ENCODE measurements at places on chromosomes 2 and 18.

- no peak for DNase-seq
These were observed 59.8 kb downstream of the BCL2 start for GRCh38 chr18:63259567-63260379.

- no peak for DNase-seq
These were observed 33.8 kb downstream of the ACVR1 start for GRCh38 chr2:157842106-157842879.

DNA sequence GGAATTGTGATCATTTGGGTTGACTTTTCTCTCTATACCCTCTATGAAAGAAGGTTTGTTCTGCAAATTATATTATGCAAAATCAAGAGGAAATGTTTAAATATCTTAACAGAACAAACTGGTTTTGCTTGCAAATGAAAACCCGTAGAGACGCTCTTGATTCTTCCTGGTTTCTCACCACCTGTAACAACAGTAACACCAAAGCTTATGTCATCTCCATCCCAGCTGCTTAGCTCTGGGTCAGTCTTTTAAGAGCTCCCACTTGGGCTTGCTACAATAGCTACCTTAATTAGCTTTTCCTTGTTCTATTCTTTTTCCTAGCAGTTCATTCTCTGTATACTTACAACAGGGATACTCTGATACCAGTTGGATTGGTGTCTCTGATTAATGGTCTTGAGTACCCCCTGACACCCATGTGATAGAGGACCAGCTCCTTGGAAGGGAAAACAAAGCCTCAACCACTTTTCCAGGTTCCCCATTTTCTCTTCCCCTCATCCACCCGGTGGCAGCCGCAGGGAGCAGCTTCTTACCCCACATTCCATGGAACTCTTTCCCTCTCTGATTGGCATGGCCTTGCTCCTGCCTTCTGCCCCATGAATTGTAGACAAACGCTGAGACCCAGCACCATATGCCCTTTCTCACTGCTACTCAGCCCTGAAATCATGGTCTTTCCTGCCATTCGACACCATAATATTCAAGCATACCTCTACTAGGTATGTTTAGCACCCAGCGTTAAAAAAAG, 27.7 kb downstream of the TMEM182 start:
- DNase-seq = no peak

- no peak for DNase-seq
These were observed 6.0 kb upstream of the ADRA2B start for GRCh38 chr2:96122391-96122790.

DNA sequence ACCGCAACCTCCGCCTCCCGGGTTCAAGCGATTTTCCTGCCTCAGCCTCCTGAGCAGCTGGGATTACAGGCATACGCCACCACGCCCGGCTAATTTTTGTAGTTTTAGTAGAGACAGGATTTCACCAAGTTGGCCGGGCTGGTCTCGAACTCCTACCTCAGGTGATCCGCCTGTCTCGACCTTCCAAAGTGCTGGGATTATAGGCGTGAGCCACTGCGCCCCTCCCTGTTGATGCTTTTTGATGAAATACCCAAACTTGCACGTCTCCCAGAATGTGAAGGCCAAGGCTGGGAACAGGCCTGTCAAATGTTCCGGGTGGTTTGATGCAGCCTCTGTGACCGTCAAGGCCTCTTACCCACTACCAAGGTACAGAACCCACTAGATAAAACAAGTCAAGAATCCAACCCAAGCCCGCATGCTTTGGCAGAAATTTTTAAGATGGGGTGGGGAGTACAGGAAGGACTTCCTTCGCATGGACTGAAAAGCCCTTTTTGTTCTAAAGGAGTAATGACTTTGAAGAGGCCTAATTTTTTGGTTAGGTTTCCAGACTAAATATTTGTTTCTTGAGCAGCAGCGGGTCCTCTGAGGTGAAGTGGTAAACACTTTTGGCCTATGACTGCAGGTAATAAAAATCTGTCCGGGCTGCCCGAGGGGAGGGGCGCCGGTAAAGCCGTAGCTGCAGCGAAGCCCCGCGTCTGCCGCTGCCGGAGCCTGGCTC, 3.7 kb upstream of the EVX2 start:
- DNase-seq = no peak

GRCh38 chr2:96959406-96960110, 26.8 kb downstream of the FAM178B start:
- DNase-seq = no peak

DNA sequence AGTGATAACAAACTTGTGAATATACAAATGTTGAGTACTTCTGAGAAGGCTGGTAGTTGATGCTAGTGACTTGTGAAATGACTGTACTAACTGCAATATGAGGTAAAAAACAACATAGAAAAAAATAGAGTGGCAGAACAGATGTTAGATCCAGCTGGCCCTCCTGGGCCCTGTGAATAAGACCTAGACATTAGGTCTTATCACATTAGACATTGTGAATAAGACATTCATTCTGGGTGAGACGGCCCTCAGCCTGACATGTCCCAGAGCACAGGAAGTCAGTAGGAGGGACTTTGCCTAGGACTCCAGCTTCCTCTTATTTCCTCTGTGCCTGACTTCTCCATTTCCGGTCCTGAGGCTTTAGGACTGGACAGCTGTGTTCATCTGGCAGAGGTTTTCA, 22.9 kb downstream of the DOK1 start:
- DNase-seq = no peak

DNA sequence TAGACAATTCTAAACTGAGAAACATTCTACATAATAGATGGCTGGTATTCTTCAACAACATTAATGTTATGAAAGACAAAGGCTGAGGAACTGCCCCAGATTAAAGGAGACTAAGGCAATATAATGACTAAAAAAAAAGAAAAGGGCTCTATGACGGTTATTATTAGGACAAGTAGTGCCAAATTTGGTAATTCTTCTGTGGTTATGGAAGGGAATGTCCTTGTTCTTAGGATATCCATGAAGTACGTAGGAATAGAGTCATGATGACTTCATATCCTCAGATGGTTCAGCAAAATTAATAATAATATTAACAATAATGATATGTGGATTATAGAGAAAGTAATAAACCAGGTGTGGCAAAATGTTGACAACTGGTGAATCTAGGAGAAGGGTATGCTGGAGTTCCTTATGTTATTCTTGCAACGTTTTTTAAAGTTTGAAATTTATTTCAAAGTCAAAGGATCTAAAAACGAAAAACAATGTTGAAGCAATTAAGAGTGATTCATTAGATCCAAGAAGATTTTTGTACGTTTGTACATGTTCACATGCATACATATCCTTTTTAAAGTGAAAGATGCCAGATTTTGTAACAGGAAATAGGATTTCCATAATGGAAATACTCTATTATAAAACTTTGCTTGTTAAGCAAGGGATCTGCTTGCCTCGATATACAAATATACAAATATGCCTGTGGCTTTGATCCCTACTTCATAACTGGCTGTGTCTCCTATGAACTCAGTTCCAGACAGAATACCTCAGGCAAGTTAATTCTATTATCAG, 27.7 kb upstream of the STRN start:
- DNase-seq = no peak

- DNase-seq = no peak
These were observed 143.9 kb downstream of the L3MBTL4 start for GRCh38 chr18:6270771-6271216.

DNA sequence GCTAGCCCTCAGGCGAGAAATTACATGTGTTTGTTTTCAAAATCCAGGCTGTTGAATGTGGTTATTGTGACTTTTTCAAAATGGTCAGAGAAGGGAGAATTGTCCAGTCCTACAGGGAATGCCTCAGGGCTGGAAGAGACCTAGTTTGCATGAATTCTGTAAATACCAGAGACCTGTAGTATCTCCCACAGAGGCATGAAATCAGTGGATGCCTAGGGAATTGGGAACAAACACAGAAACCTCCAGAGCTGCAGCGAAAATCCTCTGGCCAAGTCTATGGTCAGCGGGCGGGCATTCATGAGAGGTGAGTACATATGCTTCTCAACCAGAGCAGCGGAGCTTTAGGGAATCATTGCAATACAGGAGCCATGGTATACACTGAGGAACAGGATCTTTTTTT, 1596.5 kb upstream of the NXPH2 start:
- no peak for DNase-seq

DNA sequence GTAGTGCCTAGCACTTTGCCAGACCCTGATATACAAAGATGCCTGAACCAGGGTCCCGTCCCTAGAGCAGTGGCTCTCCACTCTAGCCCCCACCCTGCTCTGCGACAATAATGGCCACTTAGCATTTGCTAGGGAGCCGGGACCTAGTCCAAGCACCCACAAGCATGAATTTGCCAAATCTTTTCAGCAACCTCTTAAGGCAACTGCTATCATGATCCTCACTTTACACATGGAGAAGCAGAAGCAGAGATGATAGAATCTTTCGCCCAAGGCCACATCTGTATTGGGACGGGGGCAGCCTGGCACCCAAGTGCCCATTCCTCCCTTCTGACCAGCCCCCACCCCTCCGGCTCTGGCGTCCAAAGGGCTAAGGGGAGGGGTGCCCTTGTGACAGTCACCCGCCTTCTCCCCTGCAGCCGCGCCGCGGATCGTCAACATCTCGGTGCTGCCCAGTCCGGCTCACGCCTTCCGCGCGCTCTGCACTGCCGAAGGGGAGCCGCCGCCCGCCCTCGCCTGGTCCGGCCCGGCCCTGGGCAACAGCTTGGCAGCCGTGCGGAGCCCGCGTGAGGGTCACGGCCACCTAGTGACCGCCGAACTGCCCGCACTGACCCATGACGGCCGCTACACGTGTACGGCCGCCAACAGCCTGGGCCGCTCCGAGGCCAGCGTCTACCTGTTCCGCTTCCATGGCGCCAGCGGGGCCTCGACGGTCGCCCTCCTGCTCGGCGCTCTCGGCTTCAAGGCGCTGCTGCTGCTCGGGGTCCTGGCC, 13.0 kb downstream of the SIGLEC15 start:
- DNase-seq = no peak

DNA sequence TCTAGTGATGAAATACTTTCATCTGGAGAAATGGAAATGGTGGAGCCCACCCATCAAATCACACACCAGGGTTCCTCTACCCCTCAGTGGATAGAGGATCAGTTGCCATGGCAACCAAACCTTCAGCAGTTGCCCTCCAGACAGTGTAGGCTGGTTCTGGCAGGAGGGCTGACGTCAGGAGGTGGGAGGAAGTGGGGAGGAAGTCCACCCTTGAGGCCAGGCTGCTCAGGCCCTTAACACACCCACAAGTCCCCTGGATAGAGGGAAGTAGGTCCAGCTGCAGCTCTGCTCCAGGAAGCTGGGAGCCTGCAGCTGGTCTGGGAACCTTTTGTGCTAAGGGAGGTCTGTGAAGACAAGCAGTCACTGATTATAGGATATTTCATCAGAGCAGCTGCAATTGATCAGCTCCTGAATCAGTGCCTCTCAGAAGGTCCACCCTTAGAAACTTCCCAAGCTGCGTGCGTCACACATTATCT, 186.6 kb downstream of the MTX2 start:
- no peak for DNase-seq

GRCh38 chr2:152466980-152467676, 132.2 kb downstream of the FMNL2 start:
- no peak for DNase-seq

- no peak for DNase-seq
These were observed 1.8 kb upstream of the SF3B6 start for GRCh38 chr2:24077879-24078278.

DNA sequence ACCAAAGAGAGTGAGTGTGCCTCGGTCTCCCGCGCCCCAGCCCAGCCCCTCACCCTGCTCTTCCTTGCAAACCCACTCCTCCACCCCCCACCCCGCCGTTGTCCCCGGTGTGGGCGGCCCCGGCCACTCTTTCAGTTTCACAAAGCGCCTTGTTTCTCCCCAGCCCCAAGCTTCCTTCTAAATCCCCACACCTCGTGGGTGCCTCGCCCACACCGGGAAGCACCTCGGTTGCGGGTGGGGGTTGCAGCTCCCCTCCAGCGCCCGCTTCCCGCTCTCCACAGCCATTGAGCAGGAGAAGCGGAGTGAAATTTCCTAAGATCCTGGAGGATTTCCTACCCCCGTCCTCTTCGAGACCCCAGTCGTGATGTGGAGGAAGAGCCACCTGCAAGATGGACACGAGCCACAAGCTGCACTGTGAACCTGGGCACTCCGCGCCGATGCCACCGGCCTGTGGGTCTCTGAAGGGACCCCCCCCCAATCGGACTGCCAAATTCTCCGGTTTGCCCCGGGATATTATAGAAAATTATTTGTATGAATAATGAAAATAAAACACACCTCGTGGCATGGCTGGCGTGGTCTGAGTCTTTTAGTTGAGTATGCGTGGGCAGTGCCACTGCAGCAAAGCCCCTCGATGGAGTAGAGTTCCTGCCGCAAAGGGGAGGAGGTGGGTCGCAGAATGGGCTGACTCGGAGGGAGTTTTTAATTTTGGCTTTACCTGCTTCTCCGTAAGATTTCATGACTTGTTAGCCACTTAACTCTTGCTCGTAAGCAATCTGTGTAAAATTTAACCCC, 848 bp downstream of the TMSB10 start:
- DNase-seq = no peak

DNA sequence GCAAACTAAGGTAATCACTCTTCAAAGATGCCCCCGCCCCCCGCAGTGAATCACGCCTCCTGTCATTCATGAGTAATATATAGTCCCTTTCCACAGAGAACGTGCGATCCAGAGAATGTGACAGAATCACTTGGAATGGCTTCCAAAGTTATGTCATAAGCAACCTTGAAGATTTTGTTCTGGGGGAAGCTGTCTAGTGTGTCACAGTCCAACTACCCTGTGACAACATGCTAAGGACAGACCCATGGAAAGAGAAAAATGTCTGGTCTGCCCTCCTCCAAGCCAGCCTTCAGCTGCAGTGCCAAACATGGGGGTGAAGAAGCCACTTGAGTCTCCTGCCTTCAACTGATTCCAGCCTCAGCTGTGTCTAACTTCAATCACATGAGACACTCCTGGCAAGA, 259.1 kb downstream of the SS18 start:
- DNase-seq = no peak

- no peak for DNase-seq
These were observed 124.1 kb upstream of the NYAP2 start for GRCh38 chr2:225275443-225275842.

GRCh38 chr2:238914648-238915015, 66.7 kb downstream of the TWIST2 start:
- no peak for DNase-seq

GRCh38 chr2:196225213-196225612, 53.8 kb upstream of the STK17B start:
- DNase-seq = no peak

DNA sequence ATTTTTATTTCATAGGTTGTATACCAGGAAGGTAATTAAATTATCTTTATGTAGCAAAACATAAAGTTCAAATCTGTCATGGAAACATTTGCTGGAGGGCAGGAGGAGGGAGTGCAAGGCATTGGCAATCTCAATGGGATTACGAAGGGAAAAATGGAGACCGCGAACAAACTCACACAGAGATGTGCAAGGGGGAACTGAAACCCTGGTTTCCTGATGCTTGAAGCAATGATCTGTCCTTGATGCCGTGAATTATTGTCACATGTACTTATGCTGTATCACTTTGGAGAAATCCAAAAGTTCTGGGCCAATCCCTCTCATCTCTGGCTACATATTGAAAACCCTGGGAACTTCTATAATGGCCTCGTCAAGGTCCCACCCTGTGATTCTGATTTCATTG, 65.0 kb upstream of the MFF start:
- DNase-seq = no peak

DNA sequence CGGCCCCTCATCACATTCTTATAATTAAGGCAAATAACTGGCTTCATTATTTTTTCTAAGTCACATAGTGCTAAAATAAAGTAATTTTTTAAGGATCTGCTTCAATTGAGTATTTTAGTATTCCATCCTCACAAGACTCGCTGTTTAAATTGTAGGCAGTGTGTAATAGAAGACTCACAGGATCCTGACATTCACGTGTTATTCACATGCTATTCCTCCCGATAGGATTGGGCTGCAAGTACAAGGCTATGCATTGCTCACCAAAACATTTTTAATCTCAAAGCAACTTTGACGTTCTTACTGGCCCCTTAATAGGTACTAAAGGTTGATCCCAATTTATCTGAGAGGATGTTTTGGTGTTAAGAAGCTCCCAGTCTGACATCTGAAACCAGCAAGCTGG, 127.6 kb upstream of the L3MBTL4 start:
- DNase-seq = no peak
